Activated T-cell treated with anti-CD3 and anti-CD28 coated beads, Interleukin-2, amount 50 U/mL, for 1 hour (primary cell): ENCODE measurements at places on chromosomes 6 and 20.

GRCh38 chr6:25774120-25774715 lies 19.7 kb downstream of the SLC17A4 start:
- no peak for DNase-seq

DNA sequence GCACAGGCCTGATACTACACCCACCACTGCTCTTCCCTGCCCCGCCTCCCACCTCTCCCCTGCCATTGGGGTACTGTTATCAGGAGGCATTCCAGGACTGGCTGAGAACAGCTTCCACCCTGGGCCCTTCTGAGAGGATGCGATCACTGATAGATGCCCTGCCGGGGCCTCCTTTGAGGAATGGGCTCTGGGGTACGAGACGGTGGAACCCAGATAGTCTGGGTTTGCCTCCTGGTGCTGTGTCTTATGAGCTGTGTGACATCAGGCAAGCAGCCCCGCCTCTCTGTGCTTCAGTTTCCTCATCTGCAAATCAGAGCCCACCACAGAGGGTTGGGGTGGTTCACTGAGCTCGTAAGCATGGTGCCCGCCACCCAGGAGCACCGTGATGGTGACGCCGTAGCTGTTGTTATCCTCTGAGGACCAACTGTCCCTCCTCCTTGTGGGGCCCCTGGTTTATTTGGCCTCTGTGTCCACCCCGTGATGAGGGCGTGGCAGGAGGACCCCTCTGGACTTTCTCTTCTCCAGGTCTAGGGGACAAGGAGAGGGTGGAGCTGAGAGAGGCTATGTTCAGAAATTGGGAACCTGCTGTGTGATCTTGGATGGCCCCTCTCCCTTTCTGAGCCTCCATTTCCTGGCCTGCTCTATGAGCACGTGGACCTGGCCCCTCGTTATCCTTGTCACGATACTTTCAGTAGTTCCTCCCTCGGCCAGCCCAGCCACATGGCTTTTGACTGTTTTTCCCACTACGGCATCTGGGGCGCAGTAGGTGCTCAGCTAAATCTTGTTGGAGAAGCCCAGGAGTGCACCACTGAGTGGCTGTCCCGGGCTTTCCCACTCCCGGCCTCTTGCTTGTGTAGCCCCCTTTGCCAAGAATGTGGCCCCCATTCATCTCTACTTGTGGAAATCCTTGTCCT lies 18.3 kb downstream of the SRC start:
- no peak for DNase-seq

GRCh38 chr6:51468704-51469103 lies 618.7 kb downstream of the PKHD1 start:
- no peak for DNase-seq

DNA sequence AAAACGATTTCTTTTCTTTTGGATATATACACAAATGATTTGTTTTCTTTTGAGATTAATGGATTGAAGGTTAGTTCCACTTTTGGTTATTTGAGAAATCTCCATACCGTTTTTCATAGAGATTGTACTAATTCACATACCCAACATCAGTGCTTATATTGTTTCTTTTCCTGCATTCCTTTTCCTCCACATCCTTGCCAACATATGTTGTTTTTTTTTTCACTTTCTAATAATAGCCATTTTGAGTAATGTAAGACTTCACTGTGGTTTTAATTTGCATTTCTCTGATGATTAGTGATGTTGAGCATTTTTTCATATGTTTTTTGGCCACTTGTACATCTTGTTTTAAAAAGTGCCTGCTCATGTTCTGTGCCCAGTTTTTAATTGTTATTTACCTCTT lies 846.4 kb upstream of the EYS start:
- DNase-seq: no peak

DNA sequence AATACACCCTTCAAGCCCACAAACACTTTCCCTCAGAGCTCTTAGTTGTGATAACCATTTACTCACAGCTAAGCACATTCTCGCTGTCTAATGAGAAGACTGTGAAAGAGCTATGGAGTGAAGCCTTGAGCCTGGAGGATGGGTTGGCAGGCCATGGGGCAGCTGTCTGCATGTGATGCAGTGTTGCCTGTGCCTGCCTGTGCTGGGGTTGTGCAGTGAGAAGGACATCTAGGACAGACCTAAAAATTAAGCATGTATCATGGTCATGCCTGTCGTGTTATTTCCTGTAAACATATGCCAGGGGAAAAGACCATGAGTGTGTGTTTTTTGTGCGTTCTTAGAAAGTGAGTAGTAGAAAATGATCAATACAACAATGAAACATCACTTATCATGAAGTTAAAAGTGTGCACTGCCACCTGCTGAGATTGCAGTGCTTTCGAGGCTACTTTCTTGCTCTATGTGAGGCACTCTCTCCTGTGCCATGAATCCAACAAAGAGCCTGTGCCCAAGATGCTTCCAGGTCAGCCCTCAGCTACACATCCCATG lies 8.1 kb upstream of the ZC3H12D start:
- no peak for DNase-seq

GRCh38 chr6:34152042-34152524 lies 6.2 kb upstream of the GRM4 start:
- DNase-seq: no peak
